ENCODE measurements at places on chromosomes 6 and 20. TPM values are rescaled to one million over a fixed set of nuclear protein-coding genes. Genes with fewer than 3 reads are reported as not detected.

DNA sequence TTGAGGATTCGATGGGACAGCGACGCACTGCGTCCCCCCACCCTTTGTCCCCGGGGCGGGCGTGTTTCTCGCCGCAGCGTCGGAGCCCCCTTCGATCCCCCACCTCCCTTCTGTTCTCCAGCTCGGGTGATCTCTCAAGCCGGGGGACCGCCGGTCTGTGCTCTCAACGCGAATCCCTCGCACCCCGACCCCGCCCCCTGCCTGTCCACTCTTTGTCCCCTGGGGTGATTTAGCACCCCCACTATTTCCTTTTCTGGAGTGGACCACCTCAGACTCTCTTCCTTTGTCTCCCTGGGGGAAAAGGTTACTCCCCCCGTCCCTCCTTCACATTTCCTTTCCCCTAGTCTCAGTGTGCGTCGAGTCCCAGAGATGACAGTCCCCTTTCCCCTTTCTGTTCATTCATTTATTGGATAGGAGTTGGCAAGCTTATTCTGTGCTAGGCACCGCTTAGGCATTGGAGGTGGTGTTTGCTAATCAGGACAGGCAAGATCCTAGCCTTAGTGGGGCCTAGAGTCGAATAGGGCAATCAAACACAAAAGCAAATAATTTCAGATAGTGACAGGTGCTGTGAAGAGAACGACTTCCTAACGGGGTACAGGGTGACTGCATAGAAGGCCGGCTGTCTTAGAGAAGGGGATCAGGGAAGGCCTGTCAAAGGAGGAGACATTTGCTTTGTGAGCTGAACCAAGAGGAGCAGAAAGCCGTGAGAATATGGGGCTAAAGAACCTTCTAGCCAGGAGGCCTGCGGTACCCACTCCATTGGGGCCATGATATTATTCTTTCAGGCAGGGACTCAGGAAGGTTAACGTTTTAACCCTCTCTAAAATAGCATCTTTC, 741 bp downstream of the PTPN1 start:
- H3K4me1 ChIP-seq: peaks cover 37% of the 10 kb centered on the region
- H3K27ac ChIP-seq: peak overlapping the region; percentile 96
- H3K36me3 ChIP-seq: no peaks in the 10 kb centered on the region
- peak overlapping the region; percentile 96 for H3K4me3 ChIP-seq

GRCh38 chr20:6180531-6180930, 57.7 kb upstream of the FERMT1 start:
- H3K4me3 ChIP-seq: no peak overlapping the region
- H3K27ac ChIP-seq: no peak overlapping the region
- no peak for DNase-seq
- no peaks in the 10 kb centered on the region for H3K27me3 ChIP-seq
- H3K36me3 ChIP-seq: no peaks in the 10 kb centered on the region

- no peak overlapping the region for H3K27ac ChIP-seq
- no peaks in the 10 kb centered on the region for H3K36me3 ChIP-seq
- no peak overlapping the region for H3K4me3 ChIP-seq
Measured at GRCh38 chr20:25574411-25574810, 10.9 kb downstream of the NINL start.

- no peak for DNase-seq
- H3K27ac ChIP-seq: no peak overlapping the region
- no peaks in the 10 kb centered on the region for H3K27me3 ChIP-seq
- no peaks in the 10 kb centered on the region for H3K36me3 ChIP-seq
- no peak overlapping the region for H3K4me3 ChIP-seq
Measured at GRCh38 chr6:7674291-7674690, 51.6 kb upstream of the BMP6 start.

- H3K27ac ChIP-seq: no peak overlapping the region
- DNase-seq: no peak
- H3K4me1 ChIP-seq: no peaks in the 10 kb centered on the region
- no peaks in the 10 kb centered on the region for H3K36me3 ChIP-seq
- H3K27me3 ChIP-seq: no peaks in the 10 kb centered on the region
- no peak overlapping the region for H3K4me3 ChIP-seq
Measured at GRCh38 chr20:34254979-34255378, 13.8 kb downstream of the ASIP start.

DNA sequence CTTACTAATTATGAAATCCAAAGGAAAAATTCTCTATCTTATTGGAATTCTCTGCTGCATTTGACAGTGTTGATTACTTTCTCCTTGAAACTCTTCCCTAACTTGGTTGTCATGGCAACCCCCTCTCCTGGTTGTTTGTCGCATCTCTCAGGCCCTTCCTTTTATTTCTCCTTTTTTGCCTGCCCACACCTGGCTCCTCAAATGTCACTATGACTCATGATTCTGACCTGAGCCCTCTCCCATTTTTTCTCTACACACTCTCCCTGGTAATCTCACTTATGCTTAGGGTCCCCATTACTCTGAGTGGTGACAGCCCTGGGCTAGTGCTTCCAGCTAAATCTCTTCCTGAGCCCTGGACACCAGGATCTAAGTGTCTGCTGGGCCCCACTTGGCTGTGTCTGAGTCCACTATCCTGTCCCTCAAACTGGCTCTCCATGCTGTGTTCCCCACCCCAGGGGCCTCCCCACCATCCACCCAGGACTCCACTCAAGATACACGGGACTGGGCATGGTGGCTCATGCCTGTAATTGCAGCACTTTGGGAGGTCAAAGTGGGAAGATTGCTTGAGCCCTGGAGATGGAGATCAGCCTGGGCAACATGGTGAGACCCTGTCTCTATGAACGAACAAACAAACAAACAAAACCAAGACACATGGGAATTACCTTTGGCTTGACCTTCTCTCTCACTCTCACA, 16.5 kb upstream of the NNAT start:
- DNase-seq: no peak
- peaks cover 28% of the 10 kb centered on the region for H3K4me1 ChIP-seq
- H3K4me3 ChIP-seq: no peak overlapping the region

ANKEF1 gene
- total RNA-seq: 4.4 TPM
